ENCODE measurements at places on chromosomes 4 and X.
A peak's percentile ranks its signal among the peaks of the same experiment; 100 is the strongest.

- DNase-seq, result no peak
Measured at GRCh38 chr4:86334020-86334750, 25.7 kb downstream of the MAPK10 start.

- DNase-seq, result no peak
Measured at GRCh38 chr4:98632258-98632657, 26.2 kb downstream of the TSPAN5 start.

DNA sequence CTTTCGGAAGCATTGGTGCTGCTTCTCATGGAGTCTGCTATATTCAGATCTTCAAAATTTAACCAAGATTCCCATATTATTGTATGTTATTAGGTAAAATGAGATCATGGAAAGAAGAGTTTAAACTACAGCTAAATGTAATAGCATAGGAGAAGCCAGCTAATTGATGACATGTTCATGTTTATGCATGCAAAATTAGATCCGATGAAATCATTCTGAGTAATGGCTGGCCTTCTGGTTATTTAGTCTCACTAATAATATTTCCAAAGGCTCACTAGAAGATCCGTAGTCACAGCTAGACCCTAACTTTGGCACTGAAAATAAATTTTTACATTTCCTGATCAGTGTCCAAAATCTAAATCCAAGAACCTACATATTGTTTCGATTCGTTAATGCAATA is 19.8 kb upstream of the PHKA2 start:
- no peak for DNase-seq

- no peak for DNase-seq
Measured at GRCh38 chrX:55767100-55767499, 49.6 kb downstream of the RRAGB start.

DNA sequence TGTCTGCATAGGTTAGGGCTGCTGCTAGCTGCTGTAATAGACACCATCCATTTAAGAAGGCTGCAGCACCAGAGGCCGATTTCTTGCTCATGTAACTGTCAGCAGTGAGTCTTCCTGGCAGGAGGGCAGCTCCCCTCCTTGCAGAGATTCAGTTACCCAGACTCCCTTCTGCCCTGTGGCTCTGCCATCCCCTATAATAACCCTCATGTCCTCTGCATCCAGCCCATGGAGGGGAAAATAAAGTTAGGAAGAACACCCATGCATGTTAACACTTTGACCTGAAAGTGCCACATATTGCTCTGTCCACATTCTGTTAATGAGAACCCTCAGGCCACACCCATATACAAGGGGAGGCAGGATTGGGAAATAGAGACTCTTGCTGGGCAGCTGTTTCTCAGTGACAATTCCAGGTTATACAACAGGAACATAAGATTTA is 5.4 kb downstream of the STBD1 start:
- DNase-seq, result no peak

DNA sequence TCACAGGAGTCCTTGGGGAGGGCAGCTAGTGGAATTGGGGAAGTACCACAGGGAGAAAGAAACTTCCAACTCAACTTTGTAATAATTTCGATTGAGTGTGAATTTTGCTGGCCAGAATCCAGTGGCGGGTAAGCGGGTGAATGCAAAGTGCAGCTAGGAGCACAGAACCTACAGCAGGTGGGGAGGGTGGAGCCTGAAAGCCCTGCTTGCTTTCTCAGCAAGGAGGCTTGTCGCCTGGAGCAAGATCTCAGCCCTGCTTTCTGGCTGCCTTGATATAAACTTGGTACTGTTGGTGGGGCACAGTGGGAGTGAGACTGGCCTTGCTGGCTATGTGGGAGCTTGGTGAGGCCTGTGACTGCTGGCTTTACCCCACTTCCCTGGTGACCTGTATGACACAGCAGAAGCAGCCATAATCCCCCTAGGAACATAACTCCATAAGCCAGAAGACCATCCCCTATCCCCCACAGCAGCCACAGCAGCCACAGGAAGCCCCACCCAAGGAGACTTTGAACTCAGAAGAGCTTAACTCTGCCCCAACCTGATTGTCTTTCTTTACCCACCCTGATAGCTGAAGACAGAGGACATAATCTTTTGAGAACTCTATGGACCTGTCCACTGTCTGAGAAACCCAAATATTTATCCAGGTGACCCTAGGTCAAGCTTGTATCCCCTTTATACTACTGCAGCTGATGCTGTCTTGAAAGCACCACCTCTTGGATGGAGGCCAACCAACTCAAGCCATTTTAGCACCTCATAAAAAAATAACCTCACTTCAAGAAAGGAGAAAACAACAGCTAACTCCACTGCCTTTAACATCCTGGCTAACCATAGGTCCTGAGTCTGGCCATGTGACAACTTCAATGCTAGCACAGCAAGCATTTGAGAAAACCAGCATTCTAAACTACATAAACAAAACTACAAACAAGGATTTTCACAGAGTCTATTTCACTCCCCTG is 87.2 kb upstream of the PDE5A start:
- DNase-seq, result no peak

GRCh38 chrX:20382518-20383297 is 116.0 kb upstream of the RPS6KA3 start:
- DNase-seq, result peak; percentile 55

DNA sequence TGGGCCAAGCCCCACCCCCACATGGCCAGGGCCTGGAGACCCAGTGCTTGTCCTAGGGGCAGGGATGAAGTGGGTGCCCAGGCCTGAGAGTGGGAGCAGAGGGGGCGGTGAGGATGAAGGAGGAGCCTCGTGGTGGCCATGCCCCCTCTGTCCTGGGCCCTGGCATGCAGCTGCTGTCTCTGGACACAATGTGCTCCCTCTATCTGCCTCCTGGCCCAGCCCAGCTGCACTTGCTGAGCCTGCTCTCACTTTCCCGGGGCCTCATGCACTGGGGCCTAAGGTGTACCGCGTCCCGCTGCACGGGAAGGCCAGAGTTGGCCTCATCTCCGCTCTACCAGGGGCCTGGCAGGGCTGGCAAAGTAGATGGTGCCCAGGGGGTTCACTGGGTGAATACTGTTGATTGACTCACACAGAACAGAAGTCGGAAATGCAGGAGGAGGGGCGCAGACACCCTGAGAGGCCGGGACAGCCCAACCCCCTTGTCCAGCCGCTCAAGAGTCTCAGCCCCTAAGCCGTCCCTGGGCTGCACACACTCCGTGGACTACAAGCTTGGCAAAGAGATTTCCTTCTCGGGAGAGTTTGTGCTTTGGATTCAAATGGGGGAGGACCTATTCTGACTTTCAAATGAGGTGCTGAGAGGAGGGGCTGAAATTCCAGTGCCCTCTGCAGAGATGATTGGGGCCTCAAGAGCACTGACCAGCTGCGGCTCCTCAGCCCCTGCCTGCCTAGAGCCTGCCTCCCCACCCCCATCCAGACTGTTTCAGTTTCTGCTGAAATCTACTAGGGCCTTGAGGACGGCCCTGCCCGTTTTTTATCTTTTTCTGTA is 112.4 kb downstream of the PSAPL1 start:
- no peak for DNase-seq

GRCh38 chr4:6425336-6425735 is 47.1 kb downstream of the PPP2R2C start:
- DNase-seq, result no peak

GRCh38 chr4:59570860-59571476 is 1629.2 kb upstream of the ADGRL3 start:
- no peak for DNase-seq

GRCh38 chr4:15495621-15496020 is 25.9 kb downstream of the CC2D2A start:
- DNase-seq, result no peak

All from activated T-cell treated with anti-CD3 and anti-CD28 coated beads, Interleukin-2, amount 50 U/mL, for 48 hours (primary cell).